ENCODE measurements at places on chromosomes 2 and 18. TPM values are rescaled to one million over a fixed set of nuclear protein-coding genes. Genes with fewer than 3 reads are reported as not detected.

Gene ATOH8
- 3.8 TPM for total RNA-seq

Gene MYCN
- not detected for total RNA-seq

Gene LRRTM1
- total RNA-seq: not detected

Gene COL4A4
- 0.10 TPM for total RNA-seq

Gene GREB1
- 1.2 TPM for total RNA-seq

Gene POTEI
- 0.33 TPM for total RNA-seq

Gene FN1
- 228 TPM for total RNA-seq

Data from HT1080 (cell line).